Uterus (tissue), 4 donors: ENCODE measurements at places on chromosomes 12 and 14.
A peak's percentile ranks its signal among the peaks of the same experiment; 100 is the strongest.

DNA sequence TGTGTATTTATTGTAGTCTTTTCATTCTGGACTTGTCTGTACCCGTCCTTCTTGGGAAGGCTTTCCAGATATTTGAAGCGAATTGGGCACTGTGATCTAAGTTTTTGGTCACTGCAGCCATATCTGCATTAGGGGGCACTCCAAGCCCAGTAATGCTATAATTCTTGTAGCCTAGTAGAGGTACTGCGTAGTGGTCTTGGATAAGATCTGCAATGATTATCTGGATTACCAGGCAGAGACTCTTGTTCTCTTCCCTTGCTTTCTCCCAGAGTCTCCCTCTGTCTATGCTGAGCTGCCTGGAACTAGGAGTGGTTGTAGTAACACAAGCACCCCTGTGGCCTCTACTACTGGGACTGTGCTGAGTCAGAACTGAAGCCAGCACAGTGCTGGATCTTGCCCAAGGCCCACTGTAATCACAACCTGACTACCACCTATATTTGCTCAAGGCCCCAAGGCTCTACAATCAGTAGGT lies 30.0 kb downstream of the SLC38A2 start:
- H3K4me1 ChIP-seq = no peaks in the 10 kb centered on the region
- H3K27me3 ChIP-seq = no peaks in the 10 kb centered on the region
- no peak for DNase-seq
- no peak overlapping the region for H3K4me3 ChIP-seq
- H3K27ac ChIP-seq = no peak overlapping the region

DNA sequence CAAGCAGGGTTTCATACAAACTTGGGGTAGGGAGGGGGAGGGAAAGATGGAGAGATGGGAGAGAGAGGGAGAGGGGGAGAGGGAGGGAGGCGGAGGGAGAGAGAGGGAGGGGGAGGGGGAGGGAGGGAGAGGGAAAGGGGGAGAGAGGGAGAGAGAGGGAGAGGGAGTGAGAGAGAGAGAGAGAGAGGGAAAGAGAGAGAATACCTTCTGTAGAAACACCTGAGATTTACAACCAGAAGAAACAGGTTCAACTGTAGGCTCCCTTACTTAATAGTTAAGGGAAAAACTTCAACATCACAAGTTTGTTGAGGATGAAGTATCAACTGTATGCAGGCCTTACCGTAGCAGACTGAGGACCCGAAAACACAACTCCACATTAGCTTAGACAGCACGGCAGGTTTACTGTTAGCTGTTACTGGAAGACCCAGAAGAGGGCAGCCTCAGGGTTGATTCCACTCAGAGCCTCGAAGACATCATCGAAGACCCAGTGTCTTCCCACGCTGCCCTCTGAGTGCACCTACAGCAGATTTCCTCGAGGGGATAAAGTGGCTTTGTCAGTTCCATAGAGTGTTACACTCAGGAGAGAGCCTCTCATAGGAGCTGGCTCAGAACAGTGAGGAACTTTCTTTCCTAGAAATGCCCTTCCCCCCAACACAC lies 72.4 kb downstream of the NT5DC3 start:
- peaks cover 4% of the 10 kb centered on the region for H3K4me1 ChIP-seq
- DNase-seq = no peak
- H3K36me3 ChIP-seq = no peaks in the 10 kb centered on the region
- no peak overlapping the region for H3K4me3 ChIP-seq

- H3K4me3 ChIP-seq = no peak overlapping the region
- DNase-seq = peak; percentile 27
- no peaks in the 10 kb centered on the region for H3K27me3 ChIP-seq
- H3K4me1 ChIP-seq = peaks cover 24% of the 10 kb centered on the region
Measured at GRCh38 chr14:99756796-99757195, 36.4 kb upstream of the EML1 start.

DNA sequence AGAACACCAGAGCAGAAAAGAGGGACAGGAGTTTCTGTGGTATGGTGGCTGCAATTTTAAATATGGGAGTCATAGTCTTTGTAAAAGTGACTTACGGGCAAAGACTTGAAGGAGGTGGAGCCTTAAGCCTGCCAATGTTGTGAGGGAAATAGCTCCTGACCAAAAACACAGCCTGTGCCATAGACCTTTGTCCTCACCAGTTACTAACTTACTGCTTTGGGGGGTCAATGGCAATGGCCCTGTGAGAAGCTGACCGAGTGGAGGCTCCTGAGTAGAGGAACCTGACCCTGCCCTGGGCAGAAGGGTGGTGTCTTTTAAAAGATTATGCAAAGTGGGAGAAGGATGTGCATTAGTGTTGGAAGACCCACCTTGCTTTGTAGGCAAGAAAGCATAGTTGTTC lies 3.8 kb downstream of the MTHFD1 start:
- no peaks in the 10 kb centered on the region for H3K36me3 ChIP-seq
- no peak overlapping the region for H3K27ac ChIP-seq
- H3K4me1 ChIP-seq = no peaks in the 10 kb centered on the region
- no peak overlapping the region for H3K4me3 ChIP-seq
- DNase-seq = no peak
- H3K27me3 ChIP-seq = no peaks in the 10 kb centered on the region

- H3K36me3 ChIP-seq = no peaks in the 10 kb centered on the region
- no peaks in the 10 kb centered on the region for H3K4me1 ChIP-seq
- DNase-seq = no peak
- no peak overlapping the region for H3K27ac ChIP-seq
Measured at GRCh38 chr14:95258156-95258555, 61.6 kb downstream of the CLMN start.

GRCh38 chr12:105418821-105419291 lies 88.4 kb downstream of the C12orf75 start:
- H3K27ac ChIP-seq = peak overlapping the region; percentile 1
- H3K27me3 ChIP-seq = no peaks in the 10 kb centered on the region
- DNase-seq = no peak
- peaks cover 4% of the 10 kb centered on the region for H3K4me1 ChIP-seq

- no peak overlapping the region for H3K4me3 ChIP-seq
- no peak for DNase-seq
- H3K36me3 ChIP-seq = no peaks in the 10 kb centered on the region
- H3K27me3 ChIP-seq = no peaks in the 10 kb centered on the region
- H3K4me1 ChIP-seq = peaks cover 4% of the 10 kb centered on the region
- no peak overlapping the region for H3K27ac ChIP-seq
Measured at GRCh38 chr14:63212209-63212608, 8.0 kb downstream of the RHOJ start.

DNA sequence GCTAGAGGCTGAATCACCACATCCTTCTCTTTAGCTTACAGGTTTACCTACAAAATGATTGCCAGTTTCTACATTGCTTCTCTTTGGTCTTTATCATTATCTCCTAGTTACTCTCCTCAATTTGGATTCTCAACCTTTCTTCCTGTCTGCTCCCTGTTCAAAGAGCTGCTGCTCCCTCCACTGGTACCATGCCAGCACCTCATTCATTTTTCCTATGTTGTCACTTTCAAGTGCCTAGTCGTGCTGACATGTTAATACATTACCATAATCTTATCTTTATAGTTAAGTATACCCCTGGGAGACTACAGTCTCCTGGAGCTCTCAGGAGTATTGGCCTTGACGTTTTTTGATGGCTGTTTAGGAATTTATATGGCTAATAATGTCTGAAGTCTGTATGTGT lies 14.2 kb downstream of the FRS2 start:
- no peak overlapping the region for H3K27ac ChIP-seq
- H3K4me1 ChIP-seq = no peaks in the 10 kb centered on the region
- DNase-seq = no peak
- no peak overlapping the region for H3K4me3 ChIP-seq
- no peaks in the 10 kb centered on the region for H3K36me3 ChIP-seq
